ENCODE measurements at places on chromosomes 6 and 20.

GRCh38 chr6:156413154-156413553 lies 364.0 kb upstream of the ARID1B start:
- no peak for DNase-seq

GRCh38 chr20:44594730-44595129 lies 12.4 kb downstream of the PKIG start:
- no peak for DNase-seq

GRCh38 chr6:7058250-7058923 lies 49.4 kb upstream of the RREB1 start:
- no peak for DNase-seq

GRCh38 chr6:5672581-5673011 lies 334.1 kb downstream of the NRN1 start:
- DNase-seq, result no peak

- DNase-seq, result no peak
These were observed 282.3 kb downstream of the TBC1D7 start for GRCh38 chr6:13046084-13046483.

GRCh38 chr6:30937265-30937664 lies 3.5 kb upstream of the MUCL3 start:
- no peak for DNase-seq

DNA sequence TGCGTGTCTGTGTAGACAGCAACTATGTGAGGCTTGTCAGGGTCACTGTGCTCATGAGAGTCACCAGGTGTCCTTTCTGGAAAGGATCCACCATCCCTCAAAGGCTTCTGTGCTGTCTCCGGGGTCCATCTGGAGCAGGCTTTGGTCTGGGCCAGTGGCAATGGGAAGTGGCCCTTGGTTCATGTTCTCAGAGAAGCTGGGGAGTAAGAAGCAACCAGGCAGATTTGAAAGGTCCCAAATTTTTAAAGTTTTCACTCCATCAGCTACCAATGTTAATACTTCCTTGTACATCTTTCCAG lies 68.2 kb downstream of the GCNT2 start:
- no peak for DNase-seq

DNA sequence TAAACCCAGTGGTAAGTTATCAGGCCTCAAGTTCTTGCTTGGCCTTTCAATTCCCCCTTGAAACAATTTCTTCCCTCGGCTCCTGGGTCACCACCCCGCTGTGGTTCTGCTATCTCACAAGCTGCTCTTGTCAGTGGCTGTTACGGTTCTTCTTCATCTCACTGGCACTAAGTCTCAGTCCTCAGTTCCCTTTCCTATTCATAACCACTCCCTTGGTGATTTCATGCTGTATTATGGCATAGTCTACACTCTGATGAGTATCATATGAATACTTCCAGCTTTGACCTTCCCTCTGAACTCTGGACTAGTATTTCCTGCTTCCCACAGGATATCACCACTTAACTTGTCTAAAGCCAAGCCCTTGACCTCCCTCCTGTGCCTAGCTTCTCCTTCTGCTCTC lies 7.9 kb downstream of the TAAR1 start:
- no peak for DNase-seq

GRCh38 chr6:71179249-71179885 lies 109.2 kb upstream of the OGFRL1 start:
- DNase-seq, result no peak

DNA sequence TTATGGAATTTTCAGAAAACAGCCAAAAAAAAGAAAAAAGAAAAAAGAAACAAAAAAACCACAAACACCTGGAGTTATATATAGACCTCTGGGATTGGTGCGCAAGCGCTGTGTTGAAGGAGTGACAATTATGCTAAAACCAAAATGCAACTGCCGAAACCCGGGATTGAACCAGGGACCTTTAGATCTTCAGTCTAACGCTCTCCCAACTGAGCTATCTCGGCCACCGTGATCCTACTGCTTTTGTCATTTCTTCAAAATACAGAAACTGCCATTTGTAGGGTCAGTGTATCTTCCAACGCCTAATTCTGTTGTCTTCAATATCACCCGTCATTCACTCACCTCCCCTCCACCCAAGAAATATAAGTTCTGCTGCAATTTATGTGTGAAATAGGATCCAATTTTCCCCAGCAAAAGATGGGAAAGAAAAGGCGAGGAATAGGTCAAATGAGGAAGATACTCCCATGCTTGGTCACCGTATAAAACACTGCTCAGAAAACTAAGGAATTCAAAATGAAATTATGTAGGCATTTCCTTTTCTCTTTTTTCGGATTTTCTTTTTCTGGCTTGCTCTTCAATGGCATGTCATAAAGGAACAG lies 116.0 kb downstream of the TRIM27 start:
- DNase-seq, result peak; percentile 20

DNA sequence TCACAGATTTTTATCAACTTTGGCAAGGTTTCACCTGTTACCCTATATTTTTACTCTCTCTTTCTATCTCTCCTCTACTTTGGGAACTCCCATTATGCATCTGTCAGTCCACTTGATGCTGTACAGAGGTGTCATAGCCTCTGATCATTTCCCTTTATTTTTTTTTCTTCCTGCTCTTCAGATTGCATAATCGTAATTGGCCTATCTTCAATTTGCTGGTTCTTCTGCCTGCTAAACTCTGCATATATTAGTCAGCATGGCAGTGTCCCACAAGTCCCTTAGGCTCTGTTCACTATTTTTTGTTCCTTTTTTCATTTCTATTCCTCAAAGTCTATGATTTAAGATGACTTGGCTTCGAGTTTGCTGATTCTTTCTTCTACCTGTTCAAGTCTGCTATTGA lies 44.7 kb upstream of the MICB start:
- no peak for DNase-seq

DNA sequence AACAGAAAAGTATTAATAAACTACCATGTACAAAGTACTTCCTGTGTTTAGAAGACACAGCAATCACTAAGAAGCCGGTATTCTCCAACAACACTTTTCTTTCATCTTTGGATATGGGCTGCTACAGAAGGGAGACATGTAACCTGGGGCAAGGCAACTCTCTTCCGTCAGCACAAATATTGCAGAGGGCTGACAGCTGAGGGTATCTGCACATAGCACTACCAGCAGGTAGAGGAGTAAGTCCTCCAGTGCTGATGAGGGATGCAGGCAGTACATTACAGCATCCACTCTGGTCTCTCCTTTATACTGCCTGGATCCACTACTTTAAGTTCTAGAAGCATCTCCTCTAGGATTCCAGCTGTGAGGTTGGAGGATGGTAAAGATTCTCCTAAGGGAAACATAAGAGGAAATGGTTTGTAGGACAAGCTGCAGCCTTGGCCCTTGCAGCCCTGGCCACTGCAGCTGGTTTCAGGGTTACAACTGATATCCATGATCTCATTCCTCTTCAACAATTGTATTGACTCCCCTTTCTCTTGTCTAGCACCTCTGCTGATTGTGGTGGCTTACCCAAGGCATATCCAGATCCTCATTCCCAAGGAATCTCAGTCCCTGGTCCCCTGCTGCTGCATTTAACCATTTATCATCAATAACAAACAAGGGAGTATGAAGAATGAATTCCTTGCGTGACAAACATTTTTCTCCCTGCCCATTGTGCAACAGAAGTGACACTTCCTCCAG lies 110.7 kb upstream of the ADGRF1 start:
- DNase-seq, result no peak

GRCh38 chr20:34362502-34363061 lies 491 bp upstream of the ITCH start:
- no peak for DNase-seq

DNA sequence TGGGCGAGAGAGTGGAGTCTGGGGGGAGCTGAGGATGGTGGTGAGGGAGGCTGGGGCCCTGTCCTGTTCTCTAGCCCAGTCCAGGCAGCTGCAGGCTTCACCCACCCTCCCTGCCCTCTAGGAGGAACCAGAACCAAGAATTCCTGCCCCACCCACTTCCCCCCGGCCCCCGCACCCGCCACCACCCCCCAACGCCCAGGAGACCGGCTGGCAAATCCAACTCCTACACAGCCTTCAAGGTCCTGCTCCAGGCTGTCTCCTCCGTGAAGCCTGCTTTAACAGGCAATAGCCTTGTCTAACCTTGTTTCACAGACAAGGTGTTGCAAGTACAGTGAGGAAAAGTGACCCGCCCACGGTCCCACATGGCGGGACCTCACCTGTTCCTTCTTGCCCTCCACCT lies 2.4 kb downstream of the SPDEF start:
- DNase-seq, result no peak

DNA sequence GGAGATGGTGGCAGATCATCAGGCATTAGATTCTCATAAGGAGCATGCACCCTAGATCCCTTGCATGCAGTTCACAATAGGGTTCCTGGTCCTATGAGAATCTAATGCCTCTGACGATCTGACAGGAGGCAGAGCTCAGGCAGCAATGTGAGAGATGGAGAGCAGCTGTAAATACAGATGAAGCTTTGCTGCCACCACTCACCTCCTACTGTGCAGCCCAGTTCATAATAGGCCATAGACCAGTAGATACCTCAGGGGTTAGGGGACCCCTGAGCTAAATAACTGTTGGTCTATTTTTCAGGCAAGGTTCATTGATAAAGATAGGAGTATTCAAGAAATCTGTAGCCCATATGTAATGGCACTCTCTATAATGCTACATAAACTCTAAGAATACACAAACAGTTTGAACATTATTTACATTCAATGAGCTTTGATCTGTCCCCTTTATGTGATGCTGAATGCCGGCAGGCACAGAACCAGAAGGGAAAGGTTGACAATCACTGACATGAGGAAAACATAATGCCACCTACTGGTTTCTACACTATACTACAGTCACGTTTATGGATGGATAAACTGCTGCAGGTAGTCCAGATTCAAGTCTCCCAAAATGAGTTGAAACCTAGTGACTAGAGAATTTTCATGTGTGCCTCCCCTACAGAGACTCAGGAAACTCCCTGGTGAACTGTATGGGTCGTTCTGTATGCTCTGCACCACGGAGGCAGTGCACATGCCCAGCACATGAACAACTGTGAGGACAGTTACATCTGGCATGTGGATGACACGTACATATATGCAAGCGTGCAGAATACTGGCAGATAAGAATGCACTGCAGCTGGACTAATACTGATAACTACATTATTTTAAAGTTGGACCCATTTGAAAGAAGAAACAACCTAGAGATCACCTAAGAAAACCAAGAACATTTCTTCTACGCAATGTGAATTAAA lies 72.0 kb downstream of the DST start:
- no peak for DNase-seq

- DNase-seq, result no peak
These were observed 38.5 kb upstream of the AHI1 start for GRCh38 chr6:135535989-135536414.

- DNase-seq, result no peak
These were observed 100.5 kb downstream of the PDE10A start for GRCh38 chr6:165562421-165563090.

- DNase-seq, result no peak
These were observed 43.9 kb downstream of the TFEB start for GRCh38 chr6:41691426-41692079.

DNA sequence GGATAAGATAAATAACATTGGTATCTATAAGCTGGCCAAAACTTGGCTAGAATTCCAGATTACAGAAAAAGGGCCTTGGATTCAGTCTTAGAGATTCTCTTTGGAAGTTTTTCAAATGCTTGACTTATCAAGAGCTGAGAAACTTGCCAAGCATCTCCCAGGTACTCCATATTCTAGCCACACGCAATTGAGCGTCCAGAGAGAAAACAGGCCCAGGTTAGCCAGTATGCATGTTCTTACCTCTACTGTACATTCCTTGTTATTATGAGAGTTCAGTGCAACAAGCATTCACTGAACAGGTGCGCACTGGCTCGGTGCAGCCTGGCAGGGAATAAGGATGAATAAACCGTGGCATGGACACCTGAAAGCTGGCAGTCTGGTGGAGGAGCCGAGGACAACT lies 13.7 kb downstream of the CRNKL1 start:
- DNase-seq, result no peak

- no peak for DNase-seq
These were observed 65.4 kb upstream of the PHIP start for GRCh38 chr6:79143320-79143898.

- no peak for DNase-seq
These were observed 167.8 kb upstream of the ZNF337 start for GRCh38 chr20:25864326-25864962.

DNA sequence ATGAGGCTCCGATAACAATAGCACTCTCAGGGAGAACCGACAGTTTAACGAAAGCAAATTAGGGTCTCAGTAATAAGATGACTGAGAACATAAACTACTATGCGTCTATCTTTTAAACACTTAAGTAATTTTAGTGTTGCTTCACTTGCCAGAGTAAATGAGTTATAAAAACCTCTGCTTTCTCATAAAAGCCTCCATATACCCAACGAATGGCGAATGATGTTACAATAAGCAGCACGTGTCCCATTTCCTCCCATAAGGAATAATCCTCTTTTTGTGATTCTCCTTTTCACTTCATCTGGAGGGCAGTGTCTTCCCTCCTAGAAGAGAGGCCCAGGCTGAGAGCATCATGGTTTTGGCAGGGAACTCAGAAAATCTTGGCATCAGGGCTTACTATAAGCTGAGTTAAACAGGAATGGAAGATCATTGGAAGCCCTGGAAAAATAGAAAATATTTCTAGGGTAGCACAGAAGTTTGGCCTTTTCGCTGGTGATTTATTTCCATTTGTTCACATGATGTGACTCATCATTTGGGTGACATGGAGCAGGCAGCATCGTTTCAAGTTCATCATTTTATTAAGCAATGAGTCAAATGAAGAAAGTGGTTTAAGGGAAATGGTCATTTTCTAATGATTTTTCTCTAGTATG lies 255.4 kb downstream of the ATXN1 start:
- DNase-seq, result no peak

GRCh38 chr6:144411531-144412165 lies 126.5 kb downstream of the UTRN start:
- no peak for DNase-seq

DNA sequence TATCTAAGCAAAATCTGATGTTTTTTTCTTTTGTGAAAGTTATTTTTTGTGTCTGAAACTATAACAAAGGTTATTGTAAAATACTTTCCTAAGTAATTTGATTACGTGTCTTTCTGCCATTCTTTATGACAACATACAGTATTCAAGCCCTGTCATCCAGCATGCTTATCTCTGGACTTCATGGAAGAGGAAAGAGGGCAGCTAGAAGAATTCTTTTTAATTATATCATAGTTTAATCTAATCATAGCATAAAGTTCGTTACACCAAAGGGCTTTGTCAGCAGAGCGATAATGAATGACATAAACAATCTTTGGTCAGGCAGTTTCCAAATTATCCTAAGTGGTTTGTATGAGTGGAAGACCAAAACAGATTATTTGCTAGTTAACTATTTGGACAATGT lies 3.5 kb downstream of the ENPP3 start:
- no peak for DNase-seq

GRCh38 chr20:60869087-60869486 lies 383.0 kb upstream of the CDH4 start:
- no peak for DNase-seq

GRCh38 chr6:85751374-85752055 lies 108.8 kb upstream of the SYNCRIP start:
- no peak for DNase-seq

All from stimulated activated CD4-positive, alpha-beta T cell treated with anti-CD3 and anti-CD28 coated beads, Interleukin-12 subunit alpha, Interleukin-12 subunit beta, amount 100 ng/mL, for 4 hours (primary cell).